ENCODE measurements at places on chromosomes 4 and X.
A peak's percentile ranks its signal among the peaks of the same experiment; 100 is the strongest.

DNA sequence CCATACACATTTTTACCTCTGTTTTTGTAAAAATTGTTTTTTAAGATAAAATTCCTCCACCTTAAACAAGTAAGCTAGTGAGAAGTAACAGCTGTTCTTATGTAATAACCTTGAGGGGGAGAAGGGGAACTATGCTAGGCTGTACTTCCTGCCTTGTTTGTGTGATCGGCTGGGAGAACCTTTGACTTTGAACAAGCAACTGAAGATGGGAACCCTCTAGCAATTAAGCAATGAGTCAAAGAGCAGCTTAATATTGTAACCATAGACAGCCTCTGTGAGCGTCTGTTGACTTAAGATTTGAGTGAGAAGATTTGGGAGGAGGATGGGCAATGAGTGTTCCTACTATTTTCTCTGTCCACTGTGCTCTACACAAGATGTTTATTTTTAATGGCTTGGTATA lies 135.1 kb downstream of the SCLT1 start:
- DNase-seq: no peak

GRCh38 chrX:139113708-139114107 lies 402.2 kb upstream of the FGF13 start:
- DNase-seq: no peak

- DNase-seq: no peak
These were observed 204.7 kb downstream of the TLL1 start for GRCh38 chr4:166077782-166078181.

DNA sequence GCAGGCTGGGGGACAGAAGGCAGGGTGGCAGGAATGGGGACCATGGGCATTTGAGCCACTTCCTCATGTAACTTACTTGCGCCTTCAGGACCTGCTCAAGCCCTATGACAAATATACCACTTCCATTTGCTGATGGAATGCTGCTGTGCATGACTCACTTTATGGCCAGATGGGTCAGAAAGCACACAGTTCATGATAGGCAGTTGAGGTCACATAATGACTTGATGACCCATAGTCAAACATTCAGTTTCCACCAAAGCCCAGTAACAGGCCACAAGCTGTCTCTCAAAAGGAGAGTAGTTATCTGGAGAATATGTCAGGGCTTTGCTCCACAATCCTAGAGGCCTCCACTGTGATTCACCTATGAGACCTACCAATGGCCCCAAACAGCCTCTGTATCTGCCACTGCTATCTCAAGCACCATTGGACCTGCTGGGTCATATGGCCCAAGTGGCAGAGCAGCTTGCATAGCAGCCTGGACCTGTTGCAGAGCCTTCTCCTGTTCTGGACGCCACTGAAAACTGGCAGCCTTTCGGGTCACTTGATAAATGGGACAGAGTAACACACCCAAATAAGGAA lies 5.3 kb upstream of the PAPSS1 start:
- no peak for DNase-seq

DNA sequence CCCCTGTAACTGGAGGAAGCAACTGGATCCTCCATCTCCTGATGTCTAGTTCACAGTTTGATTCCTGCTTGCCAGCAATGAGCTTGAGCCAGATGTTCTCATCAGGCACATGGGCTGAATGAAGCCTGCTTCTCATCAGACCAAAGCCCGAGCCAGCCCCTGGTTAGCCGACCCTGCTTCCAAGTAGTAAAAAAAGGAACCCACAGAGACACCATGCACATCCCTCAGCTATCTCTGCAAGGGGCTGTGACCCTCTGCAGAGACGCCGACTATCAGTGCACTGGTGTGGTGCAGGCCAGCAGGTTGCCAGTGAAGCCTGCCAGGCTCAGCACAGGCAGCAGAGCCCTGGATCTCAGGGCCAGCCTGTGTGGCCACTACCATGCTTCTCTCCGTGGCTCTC lies 2.8 kb downstream of the DCTD start:
- DNase-seq: no peak

DNA sequence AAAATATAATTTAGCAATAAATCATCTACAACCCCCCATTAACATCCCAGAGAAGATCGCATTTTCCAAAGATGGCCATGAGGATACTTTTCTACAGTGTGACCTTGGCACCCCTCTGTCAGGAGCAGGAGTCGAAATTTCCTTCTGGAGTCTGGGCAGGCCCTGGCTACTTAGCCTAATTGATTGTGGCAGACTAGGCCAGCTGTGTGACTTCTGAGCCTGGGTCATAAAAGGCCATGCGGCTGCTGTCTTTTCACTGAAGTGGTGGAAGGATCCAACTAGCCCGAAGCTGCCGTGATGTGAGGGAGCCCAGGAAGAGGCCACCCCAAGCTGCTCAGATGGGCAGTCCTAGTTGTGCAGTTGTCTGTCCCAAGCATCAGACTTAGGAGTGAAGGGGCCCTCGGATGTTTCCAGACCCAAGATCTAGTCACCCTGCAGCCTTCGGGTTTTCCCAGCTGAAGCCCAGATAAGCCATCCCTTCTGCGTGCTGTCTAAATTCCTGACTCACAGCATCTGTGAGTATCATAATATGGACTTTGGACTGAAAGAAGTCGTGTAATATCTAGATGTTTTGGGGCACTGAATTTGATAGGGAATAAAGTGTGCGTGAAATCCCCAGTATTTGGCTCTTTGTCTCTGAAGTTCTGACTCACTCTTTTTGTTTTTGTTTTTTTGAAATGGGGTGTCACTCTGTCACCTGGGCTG lies 21.0 kb downstream of the PDK3 start:
- no peak for DNase-seq

- peak; percentile 14 for DNase-seq
These were observed 511 bp downstream of the GABRB1 start for GRCh38 chr4:47031751-47032404.

- peak; percentile 80 for DNase-seq
These were observed 105.0 kb downstream of the TBL1X start for GRCh38 chrX:9569876-9570301.

DNA sequence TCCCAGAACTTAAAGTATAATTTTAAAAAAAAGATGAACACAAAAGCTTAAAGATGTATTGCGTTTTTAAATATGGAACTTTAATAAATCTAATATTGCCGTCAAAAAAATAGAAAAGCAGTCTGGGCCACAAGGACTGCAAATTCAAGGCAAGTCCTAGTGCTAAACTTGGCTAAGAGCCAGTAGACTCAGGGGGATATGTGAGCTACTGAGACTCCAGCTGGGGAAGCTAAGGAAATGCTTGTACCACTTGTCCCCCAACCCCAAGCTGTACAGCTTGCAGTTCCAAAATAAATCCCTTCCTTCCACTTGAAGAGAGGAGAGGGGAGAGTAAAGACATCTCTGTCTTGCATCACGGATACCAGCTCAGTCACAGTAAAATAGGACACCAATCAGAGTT lies 290.8 kb upstream of the FGF13 start:
- no peak for DNase-seq

GRCh38 chr4:135548711-135549110 lies 1347.1 kb upstream of the PABPC4L start:
- DNase-seq: no peak

DNA sequence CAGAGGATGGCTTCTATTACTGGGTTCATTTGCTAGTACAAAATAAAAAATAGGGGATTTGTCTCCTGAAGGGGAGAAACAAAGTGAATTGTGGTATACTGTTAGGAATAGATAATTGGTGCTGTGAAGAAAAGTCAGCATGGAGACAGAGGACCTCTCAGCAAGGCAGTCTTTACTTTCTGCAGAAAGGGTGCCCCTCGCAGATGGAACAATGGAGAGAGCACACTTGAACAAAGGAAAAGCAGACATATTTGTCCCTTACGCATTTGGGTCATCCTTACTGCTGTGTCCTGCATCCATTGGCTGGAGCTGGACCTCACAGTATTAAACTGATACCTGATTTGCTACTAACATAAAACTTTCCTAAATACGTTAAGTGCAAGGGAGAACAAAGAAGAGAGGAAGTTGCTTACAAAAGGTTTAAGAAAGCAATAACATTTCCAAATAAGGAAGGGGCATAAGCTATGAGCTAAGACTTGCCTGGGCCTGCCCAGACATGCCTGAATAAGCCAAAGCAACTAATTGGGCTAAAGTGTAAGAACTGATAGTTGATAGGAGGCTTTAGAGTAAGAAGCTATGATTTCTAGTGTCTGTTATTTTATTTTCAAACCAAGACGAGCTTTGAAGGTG lies 83.8 kb downstream of the CCKAR start:
- DNase-seq: no peak

DNA sequence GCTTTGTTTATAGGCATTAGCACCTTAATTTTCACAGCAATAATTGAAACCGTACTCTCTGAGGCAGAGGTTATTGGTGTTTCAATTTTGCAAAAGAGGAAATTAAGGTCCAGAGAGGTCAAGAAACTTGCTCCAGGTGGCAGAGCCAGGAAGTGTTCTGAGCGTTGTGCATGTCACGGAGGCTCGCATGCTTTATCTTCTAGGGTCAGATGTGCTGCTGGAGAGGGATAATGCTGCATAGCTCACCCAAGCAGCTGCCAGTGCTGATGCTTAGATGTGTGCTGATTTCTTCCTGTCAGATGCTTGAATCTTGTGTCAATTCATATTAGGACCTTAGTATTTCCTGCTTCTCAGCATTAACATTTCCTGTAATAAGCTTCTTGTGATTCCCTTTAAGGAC lies 13.0 kb upstream of the FGF5 start:
- no peak for DNase-seq

GRCh38 chr4:122503214-122503613 lies 46.7 kb upstream of the IL2 start:
- no peak for DNase-seq

DNA sequence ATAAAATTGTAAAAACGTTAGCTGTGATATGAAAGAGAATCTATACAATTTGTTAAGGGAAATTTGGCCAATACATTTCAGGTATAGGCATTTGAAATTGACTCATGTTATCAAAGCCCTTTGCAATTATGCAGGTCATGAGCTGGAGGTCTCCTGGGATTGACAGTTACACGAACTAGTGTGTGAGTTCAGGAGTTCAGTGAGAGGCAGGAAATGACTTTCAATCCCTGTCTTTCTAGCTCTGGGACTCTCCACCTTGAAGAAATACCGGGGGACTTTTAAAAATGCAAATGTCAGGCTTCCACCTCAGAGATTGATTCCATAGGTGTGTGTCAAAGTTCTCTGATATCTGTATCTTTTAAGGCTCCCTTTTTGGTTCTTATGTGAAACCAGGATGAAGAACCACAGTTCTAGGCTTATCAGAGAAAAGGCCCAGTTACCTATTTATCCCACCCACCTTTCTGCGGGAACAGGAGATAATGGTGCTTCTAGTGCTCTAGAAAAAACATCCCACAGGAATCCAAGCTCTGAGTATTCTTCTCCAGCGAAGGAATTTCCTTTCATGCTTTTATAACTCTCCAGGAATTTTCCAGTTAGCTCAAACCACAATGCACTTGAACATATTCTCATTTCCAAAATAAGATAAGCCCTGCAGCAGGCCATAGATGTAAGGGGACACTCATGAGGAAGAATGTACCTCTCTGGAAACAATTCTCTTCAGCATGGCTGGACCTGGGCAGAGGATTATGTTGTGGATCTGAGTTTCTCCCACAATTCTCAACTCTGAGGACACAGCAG lies 501.0 kb downstream of the IDS start:
- peak; percentile 56 for DNase-seq

DNA sequence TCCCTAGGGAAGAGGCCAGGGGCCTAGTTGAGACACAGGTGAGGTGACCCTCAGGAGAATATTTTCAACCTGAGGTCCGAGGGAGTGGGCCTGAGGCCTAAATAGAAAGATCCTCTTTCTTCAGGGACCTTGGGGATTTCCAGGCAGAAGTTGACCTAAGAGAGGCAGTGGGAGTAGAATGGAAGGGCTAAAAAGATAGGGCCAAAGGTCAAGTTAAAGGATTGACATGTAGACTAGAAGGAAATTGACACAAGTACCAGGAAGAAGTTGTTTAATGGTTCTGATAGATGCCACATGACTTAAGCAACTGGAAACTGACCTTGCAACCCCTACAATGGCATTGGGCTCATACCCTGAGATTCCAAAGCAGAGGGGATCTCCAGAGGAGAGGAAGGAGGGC lies 76.9 kb downstream of the SHROOM3 start:
- no peak for DNase-seq

GRCh38 chr4:181956512-181956911 lies 286.7 kb upstream of the TENM3 start:
- no peak for DNase-seq

DNA sequence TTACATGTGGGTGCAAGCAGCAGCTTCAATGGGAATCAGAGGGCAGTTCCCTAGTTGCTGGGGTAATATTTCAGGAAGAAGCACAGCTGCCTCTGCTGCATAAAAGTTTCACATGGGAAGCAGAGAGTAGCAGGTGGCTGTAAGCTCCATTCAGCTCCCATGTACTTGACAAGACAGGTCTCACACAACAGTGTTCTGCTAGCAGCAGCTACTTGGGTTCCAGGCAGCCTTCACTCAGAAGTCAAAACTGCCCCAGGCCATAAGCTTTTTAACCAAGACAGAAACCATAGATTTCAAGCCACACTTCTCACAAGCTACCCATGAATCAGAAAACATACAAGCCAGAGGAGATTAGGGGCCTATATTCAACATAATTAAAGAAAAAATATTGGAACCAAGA lies 41.4 kb upstream of the SPIN2A start:
- DNase-seq: no peak

DNA sequence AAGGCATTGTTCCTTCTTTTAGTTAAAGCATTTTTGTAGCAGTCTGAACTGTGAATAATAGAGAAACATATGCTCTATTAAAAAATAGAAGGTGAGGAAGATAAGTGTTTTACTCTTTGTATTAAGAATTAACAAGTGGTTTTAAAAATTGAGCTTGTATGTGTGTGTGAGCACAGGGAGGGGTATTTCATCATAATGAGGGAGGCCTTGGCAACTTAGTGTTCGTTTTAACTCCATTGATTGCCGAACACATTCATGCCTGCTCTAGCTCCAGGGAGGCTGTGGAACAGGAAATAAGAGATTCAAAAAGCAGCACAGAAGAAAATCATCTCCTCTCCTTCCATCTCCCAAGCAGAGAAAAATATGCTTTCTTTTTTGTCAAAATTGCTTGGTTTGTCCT lies 14.8 kb downstream of the SHROOM3 start:
- DNase-seq: peak; percentile 63

DNA sequence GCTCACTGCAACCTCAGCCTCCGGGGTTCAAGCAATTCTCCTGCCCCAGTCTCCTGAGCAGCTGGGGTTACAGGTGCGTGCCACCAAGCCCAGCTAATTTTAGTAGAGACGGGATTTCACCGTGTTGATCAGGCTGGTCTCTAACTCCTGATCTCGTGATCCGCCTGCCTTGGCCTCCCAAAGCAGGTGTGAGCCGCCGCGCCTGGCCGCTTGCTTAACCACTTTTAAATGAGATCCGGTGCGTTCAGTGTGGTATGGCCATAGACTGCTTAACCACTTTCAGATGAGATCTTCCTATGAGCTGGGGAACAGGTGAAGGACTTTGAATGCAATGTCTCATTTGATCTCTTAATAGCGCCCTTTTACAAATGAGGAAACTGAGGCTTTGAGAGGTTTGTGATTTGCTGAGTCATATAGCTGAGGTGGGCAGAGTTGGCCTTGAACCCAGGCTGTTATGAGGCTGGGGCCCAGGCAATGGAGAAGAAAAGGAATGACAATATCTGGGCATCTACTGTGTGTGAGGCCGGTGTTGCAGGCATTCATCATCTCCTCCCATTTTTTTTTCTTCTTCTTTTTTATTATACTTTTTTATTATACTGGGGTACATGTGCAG lies 41.9 kb upstream of the NSG1 start:
- DNase-seq: no peak

All from astrocyte of the hippocampus (primary cell).